Activated naive CD4-positive, alpha-beta T cell treated with anti-CD3 and anti-CD28 coated beads, Interleukin-2, amount 10 ng/mL, durations not matched to agents 7 days and 5 days (primary cell): ENCODE measurements at places on chromosomes 5 and 9.

GRCh38 chr5:77866198-77866597, 90.1 kb upstream of the TBCA start:
- no peak for DNase-seq

DNA sequence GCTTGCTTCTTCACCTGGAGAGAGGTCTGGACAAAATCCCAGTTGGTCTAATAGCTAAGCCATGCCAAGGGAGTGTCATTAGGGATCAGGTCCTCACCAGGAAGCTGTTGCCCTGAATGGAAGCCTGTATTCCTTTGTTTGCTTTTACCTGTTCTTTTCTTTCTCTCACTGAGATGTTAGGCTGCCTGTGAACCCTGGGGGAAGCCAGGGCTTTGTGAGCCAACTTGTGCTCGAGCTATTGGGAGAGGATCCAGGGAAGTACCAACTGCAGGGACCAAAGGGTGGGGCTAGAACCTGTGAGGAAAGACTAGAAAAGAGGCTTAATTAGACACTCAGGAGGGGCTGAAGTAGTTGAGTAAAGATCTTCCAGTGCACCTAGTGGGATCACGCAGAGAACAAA, 451.2 kb upstream of the TLE4 start:
- no peak for DNase-seq

DNA sequence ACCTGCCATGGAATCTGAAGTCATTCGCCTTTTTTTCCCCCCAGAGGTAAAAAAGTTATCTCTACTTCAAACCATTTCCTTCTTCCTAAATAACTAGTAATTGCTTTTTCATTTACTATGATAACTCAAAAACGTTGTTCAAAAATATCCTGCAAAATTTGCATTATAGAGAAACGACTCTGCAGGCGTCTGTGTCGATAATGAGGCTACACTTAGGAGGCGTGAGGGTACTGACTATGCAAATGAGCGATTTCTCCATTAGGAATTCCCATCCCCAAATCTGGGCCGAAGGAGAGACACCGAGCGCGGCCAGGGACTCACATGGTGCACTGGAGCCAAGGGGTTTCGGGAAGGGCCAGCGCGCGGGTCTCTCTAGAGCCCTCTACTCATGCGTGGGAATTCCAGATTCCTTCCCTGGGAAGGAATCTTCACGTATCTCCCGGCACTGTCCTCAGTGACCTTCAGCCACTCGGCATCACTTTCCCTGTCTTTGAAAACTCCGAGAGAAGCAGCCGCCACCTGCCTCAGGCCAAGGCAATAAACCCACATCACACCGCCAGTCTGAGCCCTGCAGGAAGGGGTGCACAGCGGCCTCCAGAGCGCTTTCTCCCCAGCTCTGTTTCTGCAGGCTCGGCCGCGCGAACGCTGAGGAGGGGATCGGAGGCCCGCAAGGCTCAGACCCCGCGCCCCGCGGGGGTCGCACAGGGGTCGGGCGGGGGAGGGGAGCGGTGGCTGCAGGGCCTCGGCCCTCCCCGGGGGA, 718 bp upstream of the DENND4C start:
- DNase-seq: peak; percentile 80

DNA sequence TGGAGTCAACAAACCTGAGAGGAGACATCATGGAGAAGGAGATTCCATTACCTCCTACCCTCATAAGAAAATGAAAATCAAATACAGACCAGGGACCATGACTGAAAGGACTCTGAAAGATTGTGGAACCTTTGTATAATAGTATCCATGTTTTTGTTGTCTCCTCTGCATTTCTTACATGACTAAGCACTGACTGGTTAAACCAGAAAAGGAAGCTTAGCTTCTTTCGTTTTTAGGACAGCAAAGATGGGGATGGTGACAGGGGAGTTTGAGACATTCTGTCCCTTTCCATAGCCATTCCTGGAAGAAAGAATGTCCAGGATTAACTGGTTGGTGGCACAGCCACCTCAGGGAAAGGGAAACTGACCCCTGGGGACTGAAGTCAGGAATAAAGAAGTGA, 22.2 kb downstream of the ITGA1 start:
- no peak for DNase-seq

DNA sequence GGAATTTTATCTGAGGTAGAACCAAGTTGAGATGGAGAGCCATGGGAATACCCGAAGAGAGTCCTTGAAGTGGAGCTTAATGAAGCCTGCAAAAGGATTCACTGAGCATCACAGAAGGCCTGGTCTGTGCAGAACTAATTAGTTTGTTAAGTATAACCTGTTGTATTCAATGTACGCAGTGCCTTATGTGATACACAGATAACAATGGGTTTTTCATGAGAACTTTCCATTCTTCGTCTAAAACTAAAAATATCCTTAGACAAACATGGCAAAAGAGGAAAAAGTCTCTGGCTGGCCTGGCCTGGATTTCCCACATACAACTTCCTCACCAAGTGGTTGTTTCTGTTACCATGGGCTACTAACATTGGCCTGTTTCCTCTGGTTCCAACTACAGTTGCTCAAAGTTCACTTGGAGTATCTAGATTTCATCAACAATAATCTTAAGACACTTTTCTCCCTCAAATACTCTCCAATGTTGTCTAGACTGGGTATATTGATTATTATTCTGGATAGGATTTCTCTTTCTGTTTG, 237.6 kb upstream of the ZNF462 start:
- DNase-seq: no peak

DNA sequence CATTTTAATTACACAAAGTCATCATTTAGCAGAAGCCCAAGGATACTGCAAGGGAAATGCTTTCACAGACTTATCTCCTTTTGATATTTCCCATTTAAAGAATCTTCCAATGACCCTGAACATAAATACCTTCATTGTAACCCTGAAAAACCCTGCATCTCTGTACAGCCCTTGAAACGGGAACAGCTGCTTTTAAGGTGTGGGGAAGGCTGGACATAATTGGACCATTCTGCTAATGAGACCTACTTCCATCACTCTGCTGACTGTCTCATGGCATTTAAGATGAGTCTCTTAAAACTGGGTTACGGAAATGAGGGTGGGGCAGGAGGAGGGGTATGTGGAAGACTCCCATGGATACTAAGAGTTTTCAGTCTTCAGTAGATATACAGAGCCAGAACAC, 485.8 kb downstream of the BRINP1 start:
- DNase-seq: no peak

- DNase-seq: no peak
Measured at GRCh38 chr9:137520614-137521404, 29.4 kb downstream of the PNPLA7 start.

DNA sequence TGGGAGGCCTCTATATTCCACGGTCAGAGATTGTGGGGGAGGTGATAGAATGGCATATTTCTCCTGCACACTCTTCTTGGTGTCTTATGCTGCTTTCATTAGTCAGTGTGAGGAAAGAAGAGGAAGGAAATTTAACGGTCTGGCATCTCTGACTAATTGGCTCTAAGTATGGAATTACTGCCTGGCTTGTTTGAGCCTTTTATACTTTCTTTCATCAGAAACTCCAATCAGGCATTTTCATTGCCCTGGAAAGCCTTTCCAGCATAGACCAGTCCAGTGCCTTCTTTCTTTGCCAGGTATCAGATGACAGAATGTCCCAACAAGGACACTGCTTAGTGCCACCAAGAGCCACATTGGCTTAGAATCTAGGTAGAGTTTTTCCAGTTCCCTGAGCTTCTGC, 30.2 kb downstream of the CYSTM1 start:
- no peak for DNase-seq

GRCh38 chr9:84293001-84293798, 47.4 kb downstream of the SLC28A3 start:
- peak; percentile 34 for DNase-seq

GRCh38 chr9:14340219-14340873, 26.4 kb upstream of the NFIB start:
- no peak for DNase-seq

DNA sequence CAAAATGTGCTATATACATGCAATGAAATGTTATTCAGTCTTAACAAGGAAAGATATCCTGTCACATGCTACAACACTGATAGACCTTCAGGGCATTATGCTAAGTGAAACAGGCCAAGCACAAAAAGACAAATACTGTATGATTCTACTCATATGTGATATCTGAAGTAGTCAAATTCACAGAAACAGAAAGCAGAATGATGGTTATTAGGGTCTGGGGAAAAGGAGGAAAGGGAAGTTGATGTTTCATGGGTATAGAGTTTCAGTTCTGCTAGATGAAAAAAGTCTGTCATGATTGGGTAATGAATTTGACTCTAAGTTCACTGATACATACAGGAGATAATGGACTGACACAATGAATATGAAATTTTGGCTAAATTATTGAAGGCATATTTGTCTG, 11.2 kb upstream of the RIC1 start:
- no peak for DNase-seq

GRCh38 chr5:124745007-124745927, 1.2 kb downstream of the ZNF608 start:
- DNase-seq: no peak

GRCh38 chr5:115544043-115544435, 536 bp downstream of the FEM1C start:
- peak; percentile 70 for DNase-seq

- DNase-seq: no peak
Measured at GRCh38 chr9:92696619-92697018, 26.7 kb upstream of the IPPK start.

DNA sequence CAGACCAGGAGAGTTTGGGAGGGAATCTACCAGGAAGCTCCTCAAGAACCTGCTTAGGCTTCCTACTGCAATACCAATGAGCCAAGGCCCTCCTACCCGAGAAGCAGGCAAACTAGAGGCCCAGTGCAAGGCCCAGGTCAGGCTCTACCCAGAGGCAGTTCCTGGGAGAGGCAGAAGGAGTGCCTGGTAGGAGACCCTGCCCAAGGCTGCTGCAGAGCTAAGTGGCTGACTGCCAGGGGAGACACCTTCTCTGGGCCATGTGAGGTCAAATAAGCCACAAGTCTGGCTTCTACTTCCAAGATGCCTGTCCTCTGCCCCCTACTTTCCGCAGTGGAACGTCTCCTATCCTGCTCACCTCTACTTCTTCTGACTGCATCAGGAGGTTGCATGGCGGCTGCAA, 17.8 kb downstream of the ACSL6 start:
- DNase-seq: peak; percentile 17

- no peak for DNase-seq
Measured at GRCh38 chr9:112886351-112886750, 4.3 kb downstream of the SLC46A2 start.

DNA sequence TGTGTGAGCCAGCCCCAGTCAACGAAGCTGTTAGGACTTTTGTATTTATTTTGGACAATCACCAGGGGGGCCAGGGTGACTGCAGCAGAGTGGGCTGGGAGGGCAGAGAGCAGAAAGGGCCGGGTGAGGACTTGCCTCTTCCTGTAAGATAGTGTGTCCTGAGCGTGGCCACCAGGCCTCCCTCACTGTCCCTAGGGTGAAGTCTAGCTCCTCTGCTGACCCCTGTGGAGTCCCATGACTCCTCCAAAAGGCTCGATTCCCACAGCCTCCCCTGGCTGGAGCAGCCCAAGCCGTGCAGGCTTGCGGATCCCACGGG, 147.8 kb downstream of the RXRA start:
- DNase-seq: no peak

GRCh38 chr5:68884144-68884754, 209.6 kb upstream of the SLC30A5 start:
- DNase-seq: peak; percentile 66

DNA sequence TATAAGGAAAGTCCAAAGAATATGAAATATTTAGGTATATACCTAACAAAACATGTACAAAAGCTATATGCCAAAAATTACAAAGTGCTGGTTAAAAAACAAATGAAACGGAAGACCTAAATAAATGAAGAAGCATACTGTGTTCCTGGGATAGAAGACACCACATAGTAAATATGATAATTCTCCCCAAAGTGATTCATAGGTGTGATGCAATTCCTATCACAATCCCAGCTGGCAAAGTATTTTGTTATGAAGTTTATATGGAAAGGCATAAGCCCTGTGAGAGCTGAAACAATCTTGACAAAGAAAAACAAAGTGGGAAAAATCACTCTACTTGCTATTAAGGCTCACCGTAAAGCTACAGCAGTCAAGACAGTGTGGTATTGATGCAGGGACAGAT, 2.6 kb upstream of the SMIM23 start:
- DNase-seq: no peak

- peak; percentile 31 for DNase-seq
Measured at GRCh38 chr5:135543485-135544304, 7.9 kb upstream of the NEUROG1 start.

GRCh38 chr9:100211476-100211875, 112.4 kb downstream of the INVS start:
- DNase-seq: no peak

- no peak for DNase-seq
Measured at GRCh38 chr5:98110282-98110691, 663.2 kb upstream of the RGMB start.

- peak; percentile 59 for DNase-seq
Measured at GRCh38 chr5:75337366-75338021, 474 bp downstream of the HMGCR start.
